ENCODE measurements at places on chromosomes 5 and 9.

DNA sequence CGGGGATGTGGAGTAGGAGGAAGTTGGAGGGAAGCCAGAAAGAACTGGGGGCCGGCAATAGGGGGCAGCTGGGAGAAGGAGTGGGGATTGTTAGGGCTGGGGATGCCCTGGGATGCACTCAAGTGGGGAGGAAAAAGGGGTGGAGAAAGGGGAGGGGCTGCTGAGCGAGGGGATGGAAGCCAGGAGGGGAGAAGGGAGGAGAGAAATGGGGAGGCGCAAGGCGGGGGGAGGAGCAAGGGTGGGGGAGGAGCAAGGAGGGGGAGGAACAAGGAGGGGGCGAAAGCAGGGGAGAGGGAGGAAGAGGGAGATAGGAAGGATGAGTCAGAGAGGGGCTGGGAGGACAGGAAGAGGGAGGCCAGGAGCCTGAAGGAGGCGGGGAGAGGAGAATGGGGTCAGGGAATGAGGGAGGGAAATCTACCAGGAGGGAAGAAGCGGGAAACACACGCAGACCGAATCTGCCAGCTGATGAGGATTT is 1.6 kb downstream of the IRX4 start:
- no peak for DNase-seq

DNA sequence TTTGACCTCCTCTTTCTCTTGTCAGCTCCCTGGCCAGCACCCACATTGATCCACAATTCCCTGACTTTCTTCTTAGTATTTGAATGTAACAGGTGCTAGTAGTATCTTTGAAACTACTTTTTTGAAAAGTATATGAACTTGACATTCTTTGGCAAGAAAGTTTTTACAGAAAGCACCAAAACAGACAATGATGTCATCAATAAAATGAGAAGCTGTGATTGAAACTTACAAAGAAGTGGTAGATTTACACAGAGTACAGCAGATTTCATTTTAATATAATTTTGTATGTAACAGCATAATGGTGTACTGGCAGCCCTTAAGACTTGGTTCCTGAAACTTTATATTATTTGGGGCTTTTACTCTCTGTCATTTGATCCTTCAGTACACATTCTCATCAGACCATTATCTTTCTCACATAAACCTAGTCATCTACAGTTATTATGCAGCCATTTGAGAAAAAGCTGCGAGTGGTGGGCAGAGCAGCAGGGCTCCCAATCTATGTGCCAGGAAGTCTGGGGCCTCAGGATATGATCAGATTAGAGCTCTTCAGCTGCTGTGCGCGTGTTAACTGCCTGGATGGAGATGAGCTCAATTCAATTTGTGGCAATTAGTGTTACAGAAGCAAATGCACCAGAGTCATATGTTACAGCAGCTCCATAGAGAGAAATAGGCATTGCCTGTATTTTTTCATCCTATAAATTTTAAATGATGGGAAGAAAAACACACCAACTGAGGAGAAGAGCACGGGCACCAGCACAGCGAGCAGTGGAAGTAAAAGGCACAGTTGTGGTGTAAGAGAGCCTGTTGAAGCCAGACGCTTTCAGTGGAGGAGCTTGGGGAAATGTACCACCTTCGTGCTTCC is 126.1 kb downstream of the STARD4 start:
- DNase-seq: no peak

DNA sequence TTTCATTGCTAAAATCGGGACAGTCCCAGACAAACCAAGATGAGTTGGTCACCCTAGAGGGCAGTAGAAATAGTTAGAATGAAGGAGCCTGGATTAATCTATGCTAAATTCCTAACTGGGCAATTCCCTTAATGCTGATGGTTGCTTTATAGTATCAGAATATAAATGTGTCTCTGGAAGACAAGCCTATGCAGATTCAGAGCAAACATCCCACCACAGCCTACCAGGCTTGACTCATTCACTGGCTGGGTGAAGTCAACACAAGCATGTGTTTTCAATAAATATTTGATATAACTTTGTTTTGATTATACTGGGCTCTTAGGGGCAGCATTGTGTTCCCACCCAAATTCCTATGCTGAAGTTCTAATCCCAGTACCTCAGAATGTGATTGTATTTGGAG is 79.3 kb downstream of the RMI1 start:
- no peak for DNase-seq

GRCh38 chr9:87713988-87714330 is 12.0 kb upstream of the CTSL start:
- DNase-seq: no peak

- no peak for DNase-seq
Measured at GRCh38 chr9:17486396-17486795, 92.5 kb upstream of the SH3GL2 start.

DNA sequence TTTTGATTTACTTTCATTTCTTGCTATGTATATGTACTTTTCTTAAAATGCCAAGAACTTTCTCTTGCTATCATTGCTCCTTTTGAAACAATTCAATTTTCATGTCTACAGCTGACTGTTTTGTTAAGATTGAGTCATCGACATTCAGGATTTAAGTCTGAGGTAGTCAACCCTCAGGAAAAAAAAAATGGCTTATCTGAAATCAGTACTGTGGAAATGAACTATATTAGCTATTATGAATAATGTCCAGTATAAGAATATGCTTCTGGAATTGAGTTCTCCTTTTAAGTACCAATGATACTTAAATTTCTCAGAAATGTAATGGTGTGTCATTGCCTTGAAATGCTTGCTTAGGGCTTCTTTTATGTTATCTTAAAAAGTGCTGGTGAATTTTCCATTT is 37.9 kb downstream of the TNFAIP8 start:
- DNase-seq: no peak

- DNase-seq: no peak
Measured at GRCh38 chr9:4155221-4156026, 144.4 kb downstream of the GLIS3 start.

GRCh38 chr9:104608336-104608735 is 2.9 kb upstream of the OR13C2 start:
- no peak for DNase-seq

GRCh38 chr5:92678640-92679039 is 902.4 kb downstream of the NR2F1-AS1 start:
- no peak for DNase-seq

DNA sequence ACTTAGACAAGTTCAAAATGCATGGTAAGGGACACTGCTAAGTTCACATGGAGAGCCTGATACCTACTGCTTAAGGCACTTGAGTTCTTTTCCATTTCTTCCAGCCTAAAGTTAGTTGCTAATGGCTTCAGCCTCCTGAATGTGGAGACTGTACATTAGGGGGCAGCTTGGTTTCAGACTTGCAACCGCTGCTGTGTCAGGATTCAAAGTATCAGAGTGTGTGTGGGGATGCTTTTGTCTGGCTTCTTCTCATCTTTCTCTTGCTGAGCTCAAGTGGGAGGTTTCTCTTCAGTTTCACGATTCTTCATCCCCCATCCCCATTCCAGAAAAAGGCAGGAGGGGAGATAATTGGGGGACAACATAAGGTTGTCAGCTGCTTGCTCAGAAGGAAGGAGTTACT is 49.4 kb downstream of the ATP10B start:
- no peak for DNase-seq

DNA sequence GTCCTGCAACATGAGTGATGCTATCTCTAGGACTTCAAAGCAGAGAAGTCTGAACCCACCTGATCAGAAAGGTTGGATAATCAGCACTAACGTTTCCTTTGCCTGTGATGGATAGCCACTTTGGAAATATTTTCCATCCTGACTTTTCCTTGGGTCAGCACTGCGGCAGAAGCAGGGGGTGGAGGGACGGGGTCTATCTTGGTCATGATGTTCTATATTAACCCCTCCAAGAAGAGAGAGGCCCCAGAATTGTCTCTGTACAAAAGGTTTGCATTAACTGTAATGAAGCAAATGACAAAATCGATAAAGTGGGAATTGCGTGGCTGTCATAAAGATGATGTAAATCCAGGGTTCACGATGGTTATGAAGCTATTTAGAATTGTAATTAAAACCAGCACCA is 279.8 kb upstream of the PANK3 start:
- DNase-seq: no peak

GRCh38 chr9:73515216-73515615 is 363.6 kb downstream of the ANXA1 start:
- no peak for DNase-seq

GRCh38 chr9:137575716-137576411 is 2.9 kb downstream of the DPH7 start:
- DNase-seq: no peak

- DNase-seq: no peak
Measured at GRCh38 chr9:126743041-126743440, 61.8 kb upstream of the ZBTB43 start.

DNA sequence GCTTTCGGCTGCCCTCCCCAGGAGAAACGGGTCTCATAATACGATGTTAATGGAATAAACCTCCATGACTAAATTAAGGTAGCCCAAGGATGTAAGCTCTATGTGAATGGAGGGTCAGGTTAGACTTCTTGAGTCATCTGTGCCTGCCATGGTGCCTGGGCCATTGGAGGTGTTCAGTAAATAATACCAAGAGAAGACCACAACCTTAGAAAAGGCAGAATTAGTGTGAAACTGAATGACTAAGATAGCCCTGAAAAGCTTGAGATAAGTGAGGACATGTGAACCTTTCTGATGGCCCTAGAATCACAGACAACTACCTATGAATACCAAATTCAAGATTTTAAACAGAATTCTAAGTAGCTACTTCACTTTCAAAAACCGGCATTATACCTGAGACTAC is 160.6 kb downstream of the KIAA0825 start:
- no peak for DNase-seq

DNA sequence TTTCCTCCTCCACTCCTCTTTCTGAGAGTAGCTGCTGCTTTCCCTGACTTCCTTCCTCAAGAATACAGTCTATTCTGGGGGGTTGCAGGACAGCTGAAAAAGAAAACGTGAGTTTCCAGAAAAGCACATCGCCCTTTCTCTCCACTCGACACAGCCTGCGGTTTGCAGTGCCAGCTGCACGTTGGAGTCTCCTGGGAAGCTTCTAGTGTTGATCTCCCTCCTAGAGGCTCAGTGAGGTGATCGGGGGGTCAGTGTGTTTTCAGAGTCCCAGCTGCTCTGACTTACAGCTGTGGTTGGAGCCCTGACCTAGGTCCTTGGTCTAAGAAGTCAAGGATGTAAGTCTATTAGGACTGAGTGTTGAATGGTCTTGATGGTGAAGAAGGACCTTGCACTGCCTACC is 25.0 kb upstream of the SUSD3 start:
- DNase-seq: no peak

DNA sequence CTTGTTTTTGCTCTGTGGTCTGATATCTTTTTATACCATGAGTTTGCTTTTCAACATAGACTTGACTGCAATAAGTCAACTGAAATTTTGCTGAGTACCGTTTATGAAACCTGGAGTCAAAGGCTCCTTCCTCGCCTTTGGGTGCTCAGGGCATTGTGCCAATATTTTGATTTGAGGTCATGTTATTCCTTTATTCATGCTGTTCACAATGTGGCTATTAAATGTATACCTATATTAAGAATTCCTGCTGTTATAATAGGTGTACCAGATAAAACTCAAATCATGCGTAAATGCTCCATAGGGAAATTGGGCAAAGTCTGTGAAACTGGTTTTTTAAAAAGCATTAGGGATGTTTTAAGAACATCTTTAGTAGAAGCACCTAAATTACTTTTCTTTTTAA is 334.0 kb upstream of the NUDT12 start:
- DNase-seq: no peak

DNA sequence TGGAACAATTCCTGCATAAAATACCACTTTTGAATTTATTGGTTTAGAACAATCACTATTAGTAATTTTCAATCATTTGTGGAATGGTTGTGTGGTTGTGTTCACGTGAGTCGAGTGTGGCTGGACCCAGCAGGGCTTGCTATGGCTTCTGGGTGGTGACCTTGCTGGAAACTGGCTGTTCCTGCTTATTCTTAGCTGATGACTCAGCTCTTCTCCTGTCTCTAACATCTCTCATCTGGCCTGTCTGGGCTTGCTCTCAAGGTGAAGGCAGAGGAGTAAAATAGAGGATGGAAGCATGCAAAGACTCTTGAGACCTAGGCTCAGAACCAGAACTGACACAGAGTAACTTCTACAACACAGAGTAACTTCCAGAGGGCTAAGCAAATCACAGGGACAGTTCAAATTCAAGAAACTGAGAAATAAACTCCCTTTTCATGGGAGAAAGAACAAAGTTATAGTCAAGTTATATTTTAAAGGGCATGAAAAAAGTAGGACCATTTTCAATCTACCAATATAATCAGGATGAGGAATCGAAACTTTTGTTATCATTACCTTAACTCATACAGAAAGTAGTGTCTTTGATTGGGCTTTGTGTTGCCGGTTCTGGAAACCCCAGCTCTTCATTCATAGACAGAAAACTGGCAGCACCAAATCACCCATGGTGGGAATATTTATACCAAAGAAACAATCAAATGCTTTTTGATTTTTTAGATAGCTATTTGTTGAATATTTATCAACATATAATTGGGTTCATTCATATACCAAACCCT is 665.1 kb downstream of the CDH18 start:
- no peak for DNase-seq

DNA sequence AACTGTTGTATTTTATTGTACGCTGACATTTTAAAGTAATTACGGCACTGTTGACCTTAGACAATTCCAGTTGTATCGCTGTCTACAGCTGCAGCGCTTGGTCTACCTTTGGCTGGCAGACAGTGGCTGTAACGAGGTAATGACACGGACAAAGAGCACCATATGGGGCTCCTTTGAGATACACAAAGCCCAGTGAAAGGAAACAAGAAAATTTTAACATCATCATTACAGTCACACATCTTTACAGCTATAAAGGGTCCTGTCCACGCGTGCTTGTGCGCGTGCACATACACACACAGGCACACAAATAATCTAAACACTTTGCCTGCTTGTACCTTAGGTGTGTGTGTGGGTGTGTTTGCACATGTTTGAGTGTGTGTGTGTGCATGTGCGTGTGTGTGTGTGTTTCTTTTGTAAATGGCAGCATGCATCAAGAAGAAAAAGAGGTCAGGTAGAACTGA is 946.0 kb downstream of the NR2F1-AS1 start:
- DNase-seq: no peak

DNA sequence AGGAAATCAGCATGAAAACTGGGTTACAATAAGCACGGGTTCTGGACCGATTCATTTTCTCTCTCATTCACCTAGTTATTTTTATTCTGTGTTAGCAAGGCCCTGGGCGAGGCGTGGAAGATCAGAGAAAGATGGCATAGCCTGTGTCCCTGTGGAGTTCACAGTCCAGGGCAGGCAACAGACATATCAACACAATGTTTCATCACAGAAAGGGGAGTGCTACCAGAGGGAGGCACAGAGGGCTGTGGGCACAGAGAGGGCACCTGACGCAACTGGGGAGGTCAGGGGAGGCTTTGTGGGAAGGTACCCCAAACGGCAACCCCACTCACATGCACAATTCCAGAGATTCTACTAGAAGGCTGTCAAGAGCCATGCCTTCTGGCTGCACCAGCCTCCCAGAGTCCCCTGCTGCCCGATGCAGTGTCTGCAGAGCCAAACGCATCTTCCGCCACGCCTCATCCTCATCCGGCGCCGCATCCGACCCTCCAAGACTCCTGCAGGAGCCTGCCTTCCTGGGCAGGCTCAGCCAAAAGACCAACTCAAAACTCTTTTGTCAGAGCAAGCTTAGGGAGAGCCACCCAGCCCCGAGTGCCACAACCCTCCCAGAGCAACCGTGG is 1.4 kb downstream of the FAM193B start:
- no peak for DNase-seq

- DNase-seq: no peak
Measured at GRCh38 chr5:7686794-7687193, 164.1 kb downstream of the CFAP90 start.

GRCh38 chr5:173665326-173665725 is 48.9 kb upstream of the BOD1 start:
- no peak for DNase-seq

Data from activated CD8-positive, alpha-beta memory T cell treated with anti-CD3 and anti-CD28 coated beads, Interleukin-2, amount 50 U/mL, for 4 hours (primary cell).